ENCODE measurements at places on chromosomes 13 and 19.

DNA sequence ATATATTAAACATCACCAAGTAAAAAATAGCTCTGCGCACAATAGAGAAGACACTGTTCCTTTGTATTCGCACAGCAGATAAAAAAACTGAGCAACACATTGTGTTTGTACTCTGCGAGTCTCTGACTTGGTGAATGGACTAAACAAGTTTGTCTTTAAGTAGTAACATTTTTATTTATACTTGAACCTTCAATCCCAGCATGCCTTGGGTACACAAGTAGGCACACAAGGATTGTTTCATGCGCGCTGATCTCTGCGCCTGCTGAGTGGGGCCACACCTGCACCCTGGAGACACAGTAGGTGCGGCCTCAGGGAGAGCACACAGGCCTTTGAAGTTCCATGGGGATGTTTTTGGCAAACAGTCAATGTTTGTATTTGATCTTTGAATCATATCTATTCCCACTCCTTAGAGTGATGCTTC is 318.9 kb downstream of the MYO16 start:
- DNase-seq, result no peak

- DNase-seq, result no peak
These were observed 910.6 kb upstream of the SLITRK5 start for GRCh38 chr13:86760620-86761019.

GRCh38 chr13:97976610-97977521 is 23.4 kb downstream of the IPO5 start:
- no peak for DNase-seq

DNA sequence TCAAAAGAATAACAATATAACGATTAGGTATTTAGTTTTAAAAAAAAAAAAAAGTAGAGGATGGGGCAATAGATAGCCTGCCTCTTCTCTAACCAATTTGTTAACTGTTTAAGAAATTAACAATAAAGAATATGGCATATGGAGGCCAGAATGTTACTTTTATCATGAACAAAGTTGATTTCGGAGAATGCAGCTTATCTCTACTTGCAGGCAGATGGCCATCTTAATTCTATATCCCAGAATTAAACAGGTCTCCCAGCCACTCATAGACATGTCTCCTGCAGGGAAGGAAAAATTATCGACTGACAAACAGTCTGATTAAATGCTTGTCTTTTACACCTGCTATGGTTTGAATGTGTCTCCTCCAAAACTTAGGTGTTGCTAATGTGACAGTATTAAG is 96.6 kb downstream of the SLC25A15 start:
- no peak for DNase-seq

DNA sequence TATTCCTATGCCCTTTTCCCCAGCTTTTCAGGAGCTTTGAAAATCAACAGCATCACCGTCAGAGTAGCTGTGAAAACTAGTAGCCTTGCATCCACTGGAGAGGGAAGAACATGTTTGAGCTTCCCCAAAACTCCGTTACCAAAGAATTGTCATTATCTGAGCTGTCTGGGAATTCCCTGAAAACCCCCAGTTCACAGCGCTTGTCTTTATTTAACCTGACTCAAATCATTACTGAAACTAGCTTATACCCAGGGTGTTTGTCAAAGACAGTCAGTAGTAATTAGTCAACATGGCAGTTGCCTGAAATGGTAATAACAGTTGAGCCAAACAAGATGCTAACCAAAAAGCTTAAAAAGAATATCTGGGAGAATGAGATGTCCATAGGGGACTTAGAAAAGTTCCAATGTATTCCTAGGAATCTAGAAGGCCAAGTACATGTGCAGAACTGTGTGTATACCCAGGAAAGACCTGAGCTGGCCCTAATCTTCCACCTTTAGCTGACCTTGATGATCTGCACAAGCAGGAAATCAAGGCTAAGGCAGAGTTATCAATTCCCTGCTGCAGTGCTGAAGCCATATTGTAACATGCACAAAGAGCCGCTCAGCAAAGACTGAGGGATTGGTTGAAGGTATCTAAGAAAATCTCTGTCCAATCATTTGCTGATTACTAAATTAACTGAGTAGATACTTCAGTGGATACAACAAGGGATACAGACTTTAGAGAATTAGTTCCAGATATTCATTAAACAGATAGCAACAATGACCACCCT is 130.8 kb downstream of the KL start:
- DNase-seq, result no peak

- no peak for DNase-seq
These were observed 24.1 kb downstream of the LHFPL6 start for GRCh38 chr13:39578821-39579291.

Data from RCC 7860 (cell line).